ENCODE measurements at places on chromosomes 1 and 21. TPM values are rescaled to one million over a fixed set of nuclear protein-coding genes. Genes with fewer than 3 reads are reported as not detected.

Gene CLCNKB
- polyA plus RNA-seq = 0.08 TPM

Gene ARID1A
- 22.4 TPM for polyA plus RNA-seq

Gene ACTA1
- 0.16 TPM for polyA plus RNA-seq

Gene TSPAN2
- 2.7 TPM for polyA plus RNA-seq

Gene RIMKLA
- polyA plus RNA-seq = 0.35 TPM

Gene WNT9A
- polyA plus RNA-seq = 1.2 TPM

Gene NBPF6
- 0.18 TPM for polyA plus RNA-seq

Gene MAP10
- polyA plus RNA-seq = 2.5 TPM

Gene PLEKHN1
- polyA plus RNA-seq = 3.2 TPM

Gene FAM43B
- 7.1 TPM for polyA plus RNA-seq

Gene UBL4B
- not detected for polyA plus RNA-seq

Gene CLEC20A
- polyA plus RNA-seq = not detected

Gene EFNA3
- polyA plus RNA-seq = 2.0 TPM

Gene FAM163A
- polyA plus RNA-seq = not detected

Gene HTR6
- polyA plus RNA-seq = 0.21 TPM

Gene COL24A1
- 0.04 TPM for polyA plus RNA-seq

Gene KIF14
- 12.3 TPM for polyA plus RNA-seq

Gene OR2T4
- not detected for polyA plus RNA-seq

Gene OR2L2
- not detected for polyA plus RNA-seq

Gene HPCAL4
- polyA plus RNA-seq = 0.08 TPM

Gene SDE2
- 8.8 TPM for polyA plus RNA-seq

Gene TLCD4
- 14.2 TPM for polyA plus RNA-seq

Gene PIP5K1A
- polyA plus RNA-seq = 46.8 TPM

Gene YBX1
- 715 TPM for polyA plus RNA-seq

Gene KNCN
- not detected for polyA plus RNA-seq

Gene GBP2
- polyA plus RNA-seq = 1.3 TPM

Gene KCNJ10
- polyA plus RNA-seq = 0.09 TPM

Gene MINDY1
- 4.8 TPM for polyA plus RNA-seq

Gene EVA1B
- polyA plus RNA-seq = 8.5 TPM

Gene KRTAP19-3
- not detected for polyA plus RNA-seq

Gene INKA2
- 1.8 TPM for polyA plus RNA-seq

Gene MAP3K7CL
- 2.9 TPM for polyA plus RNA-seq

Gene PPIAL4G
- not detected for polyA plus RNA-seq

Gene PRDM2
- 7.8 TPM for polyA plus RNA-seq

Gene PLA2G4A
- 14.9 TPM for polyA plus RNA-seq

Gene AKR7A3
- 0.17 TPM for polyA plus RNA-seq

Gene OPRD1
- polyA plus RNA-seq = not detected

Gene C1orf185
- not detected for polyA plus RNA-seq

Gene CSF3R
- polyA plus RNA-seq = not detected

Gene TEDDM1
- polyA plus RNA-seq = not detected

Gene SV2A
- 0.13 TPM for polyA plus RNA-seq

Gene LCE3E
- polyA plus RNA-seq = not detected

Gene TNFRSF14
- polyA plus RNA-seq = 0.31 TPM

Gene WNT2B
- polyA plus RNA-seq = 0.21 TPM

Gene PCNX2
- 8.7 TPM for polyA plus RNA-seq

Gene RPAP2
- 6.6 TPM for polyA plus RNA-seq

Gene OR2L13
- polyA plus RNA-seq = not detected

Gene DYNLT5
- polyA plus RNA-seq = not detected

Gene S100A14
- 0.16 TPM for polyA plus RNA-seq

Gene HCRTR1
- polyA plus RNA-seq = not detected

Gene LIPI
- polyA plus RNA-seq = not detected

Gene ANGPTL3
- polyA plus RNA-seq = not detected

Gene IL24
- not detected for polyA plus RNA-seq

Gene CD1B
- polyA plus RNA-seq = not detected

Gene FAAH
- polyA plus RNA-seq = 1.3 TPM
